Stimulated activated CD4-positive, alpha-beta T cell treated with anti-CD3 and anti-CD28 coated beads, TNF-alpha, amount 100 ng/mL, for 48 hours (primary cell): ENCODE measurements at places on chromosomes 5 and 9.

DNA sequence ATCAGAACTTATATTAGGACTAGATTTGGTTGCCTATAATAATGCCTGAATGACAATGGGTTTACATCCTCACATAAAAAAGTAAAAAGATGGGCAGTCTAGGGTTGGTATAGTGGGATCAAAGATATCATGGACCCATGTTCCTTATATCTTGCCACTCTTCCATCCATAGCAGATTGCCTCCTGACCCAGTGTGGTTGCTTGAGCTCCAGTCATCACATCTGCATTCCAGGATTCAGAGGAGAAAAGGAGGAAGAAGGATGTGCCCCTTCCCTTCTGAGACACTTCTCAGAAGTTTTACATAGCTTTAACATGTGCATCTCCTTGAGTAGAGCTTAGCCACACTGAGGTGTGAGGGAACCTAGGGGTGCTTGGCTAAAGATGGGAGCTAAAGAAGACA lies 22.9 kb downstream of the RALGPS1 start:
- no peak for DNase-seq

DNA sequence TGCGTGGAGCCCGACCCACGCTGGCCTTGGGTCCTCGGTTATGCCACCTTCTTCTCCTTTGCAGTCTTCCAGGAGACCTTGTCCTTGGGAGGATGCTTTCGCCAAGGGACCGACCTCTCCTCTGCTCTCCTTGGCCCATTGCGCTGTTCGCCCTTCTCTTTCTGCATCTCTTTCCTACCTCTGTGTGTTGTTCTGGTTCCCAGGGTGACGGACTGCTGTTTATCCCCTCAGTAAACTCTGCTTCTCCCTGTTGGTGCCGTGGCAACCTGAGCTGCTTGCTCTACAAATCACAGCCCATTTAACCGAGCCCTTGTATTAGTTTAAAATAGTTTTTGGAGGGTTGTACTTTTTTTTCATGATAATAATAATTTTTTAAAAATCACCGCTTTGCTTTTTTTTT lies 97.9 kb downstream of the DAPK1 start:
- no peak for DNase-seq

DNA sequence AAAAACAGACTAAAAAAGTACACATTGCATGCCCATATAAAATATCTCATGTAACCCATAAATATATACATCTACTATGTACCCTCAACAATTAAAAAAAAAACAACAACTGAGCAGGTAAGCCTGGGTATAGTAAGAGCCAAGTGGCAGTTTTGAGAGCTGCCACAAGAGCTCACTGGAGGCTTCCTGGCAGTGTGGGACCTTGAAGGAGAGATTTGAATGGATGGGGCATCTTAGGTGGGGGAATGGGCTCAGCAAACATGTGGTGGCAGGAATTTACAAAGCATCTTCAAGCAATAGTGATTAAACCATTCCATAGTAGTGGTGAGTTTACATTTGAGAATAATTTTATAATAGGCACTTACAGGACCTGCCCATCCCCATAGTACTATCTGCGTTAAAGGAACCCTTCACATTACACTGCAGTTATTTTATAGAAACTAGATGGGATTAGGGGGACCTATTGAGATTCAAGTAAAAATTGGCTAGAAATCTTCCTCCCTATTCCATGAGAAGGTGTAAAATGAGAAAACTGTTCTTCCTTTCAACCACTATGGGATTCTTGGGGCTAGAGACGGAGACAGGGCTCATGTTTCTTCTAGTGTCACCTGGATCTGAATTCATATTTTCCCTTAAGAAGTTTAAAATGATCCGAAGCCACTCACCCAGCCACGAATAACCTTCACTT lies 6.9 kb downstream of the MEGF10 start:
- DNase-seq, result no peak

DNA sequence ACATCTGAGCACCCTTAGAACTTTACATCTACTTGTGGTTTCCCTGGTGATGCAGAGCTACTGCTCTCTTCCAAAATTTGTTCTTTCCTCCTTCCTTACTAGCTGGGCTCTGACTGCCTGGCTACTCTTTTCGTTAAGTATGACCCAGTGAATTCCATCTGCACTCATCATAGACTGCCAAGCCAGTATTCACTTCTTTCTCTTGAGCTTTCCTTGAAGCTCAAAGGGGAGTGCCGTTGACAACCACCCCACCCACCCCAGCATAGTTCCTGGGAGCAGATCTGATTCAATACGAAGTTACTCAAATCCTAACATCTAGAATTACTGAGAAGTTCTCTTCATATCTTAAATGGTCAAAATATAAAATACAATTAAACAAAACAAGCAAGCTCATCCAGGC lies 190.5 kb downstream of the ADAMTS12 start:
- DNase-seq, result no peak

DNA sequence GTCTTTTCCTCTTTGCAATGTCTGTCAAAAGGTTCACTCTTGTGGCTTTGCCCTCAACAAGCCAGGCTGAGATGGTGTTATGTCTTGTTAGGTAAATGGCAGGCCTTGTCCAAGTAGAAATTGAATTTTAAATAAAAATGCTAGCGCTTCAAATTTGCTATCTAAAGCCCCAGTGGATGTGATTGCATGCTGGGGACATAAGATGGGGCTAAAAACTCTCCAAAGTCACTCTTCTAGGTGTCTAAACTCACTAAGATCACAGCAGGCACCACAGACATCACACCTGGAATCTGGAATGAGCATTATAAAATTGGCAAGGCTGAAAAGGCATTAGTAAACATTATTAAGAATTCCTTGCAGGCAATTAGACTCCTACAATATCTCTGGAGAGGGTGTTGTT lies 262.7 kb upstream of the CLINT1 start:
- no peak for DNase-seq

- DNase-seq, result no peak
These were observed 673.1 kb upstream of the KLF4 start for GRCh38 chr9:108162664-108163063.

- no peak for DNase-seq
These were observed 545 bp downstream of the PALM2AKAP2 start for GRCh38 chr9:109780453-109781033.

- no peak for DNase-seq
These were observed 31.8 kb downstream of the TENT4A start for GRCh38 chr5:6744841-6745705.

DNA sequence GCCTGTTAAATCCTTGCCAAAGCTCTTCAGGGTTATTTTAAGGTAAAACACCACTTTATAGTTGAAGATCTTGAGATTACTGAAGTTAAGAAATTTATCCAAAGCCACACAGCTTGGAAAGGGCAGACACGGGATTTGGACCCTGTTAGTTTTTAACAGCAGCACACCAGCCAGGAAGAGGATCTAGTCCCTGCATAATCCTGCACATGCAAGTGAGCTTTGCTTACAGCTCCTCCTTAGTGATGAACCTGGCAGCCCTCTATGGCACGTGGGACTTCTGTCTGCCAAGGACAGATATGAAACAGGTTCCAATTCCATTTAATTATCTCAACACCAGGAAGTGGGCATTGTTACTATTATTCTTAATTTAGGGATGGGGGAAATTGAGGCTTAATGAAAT lies 108.7 kb downstream of the TRIM32 start:
- no peak for DNase-seq

DNA sequence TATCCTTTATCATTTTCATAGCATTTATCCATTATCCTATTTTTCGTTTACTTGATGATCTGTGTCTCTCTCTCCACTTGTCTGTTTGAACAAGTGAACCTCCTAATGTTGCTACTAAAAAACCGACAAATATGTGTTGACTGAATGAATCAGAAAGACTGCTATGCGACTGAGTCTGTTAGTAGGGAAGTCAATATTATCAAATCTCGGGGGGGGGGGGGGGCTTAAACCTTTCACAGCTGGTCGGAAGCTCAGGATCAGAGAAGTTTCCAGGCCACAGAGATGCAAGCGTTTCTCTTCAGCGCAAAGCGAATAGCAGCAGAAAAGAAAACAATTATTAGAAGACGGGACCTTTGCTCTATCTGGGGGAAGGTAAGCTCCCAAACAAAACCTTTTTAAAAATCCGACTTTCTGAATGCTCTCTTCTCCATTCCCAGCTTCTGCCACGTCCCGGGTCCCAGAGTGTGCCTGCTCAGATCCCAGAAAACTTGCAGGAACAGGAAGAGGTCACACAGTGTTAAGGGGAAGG lies 412 bp downstream of the RIOK2 start:
- DNase-seq, result no peak

- DNase-seq, result no peak
These were observed 371.5 kb downstream of the PRELID2 start for GRCh38 chr5:145463634-145464033.

DNA sequence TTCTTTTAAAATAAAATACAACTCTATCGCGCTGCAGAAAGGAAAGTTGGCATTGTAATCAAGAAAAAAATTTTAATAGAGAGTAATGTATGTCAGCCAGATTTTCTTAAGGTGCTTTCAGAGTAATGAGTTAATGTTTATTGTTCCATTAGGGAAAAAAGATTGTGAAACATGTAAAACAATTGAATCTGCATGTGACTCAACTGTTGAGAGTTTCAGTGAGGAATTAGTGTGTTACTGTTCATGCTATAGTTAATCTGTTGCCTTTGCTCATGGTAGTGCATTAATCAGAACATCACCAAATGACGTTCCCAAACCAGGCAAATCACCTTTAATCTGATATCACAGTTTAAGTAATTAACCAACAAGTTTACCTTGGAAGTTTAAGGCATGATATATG lies 600.5 kb downstream of the NR2F1-AS1 start:
- no peak for DNase-seq

DNA sequence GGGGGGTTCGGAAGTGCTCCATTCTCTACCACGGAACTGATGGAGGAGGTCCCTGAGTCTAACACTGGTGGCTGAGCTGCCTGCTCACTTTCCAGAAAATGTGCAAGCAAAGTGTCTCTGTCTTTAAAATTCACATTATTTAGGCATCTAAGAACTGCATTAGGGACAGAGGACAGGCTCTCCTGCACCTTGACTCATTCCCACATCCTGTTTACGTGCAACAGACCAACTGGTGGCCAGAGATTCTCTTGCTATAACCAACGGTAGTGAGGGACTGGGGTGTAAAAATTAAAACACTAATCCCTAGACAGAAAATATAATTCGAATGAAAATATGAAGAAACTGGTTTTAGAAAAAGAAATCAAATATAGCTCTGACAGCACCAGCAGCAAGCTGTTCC lies 320.9 kb downstream of the IRX2 start:
- DNase-seq, result no peak

DNA sequence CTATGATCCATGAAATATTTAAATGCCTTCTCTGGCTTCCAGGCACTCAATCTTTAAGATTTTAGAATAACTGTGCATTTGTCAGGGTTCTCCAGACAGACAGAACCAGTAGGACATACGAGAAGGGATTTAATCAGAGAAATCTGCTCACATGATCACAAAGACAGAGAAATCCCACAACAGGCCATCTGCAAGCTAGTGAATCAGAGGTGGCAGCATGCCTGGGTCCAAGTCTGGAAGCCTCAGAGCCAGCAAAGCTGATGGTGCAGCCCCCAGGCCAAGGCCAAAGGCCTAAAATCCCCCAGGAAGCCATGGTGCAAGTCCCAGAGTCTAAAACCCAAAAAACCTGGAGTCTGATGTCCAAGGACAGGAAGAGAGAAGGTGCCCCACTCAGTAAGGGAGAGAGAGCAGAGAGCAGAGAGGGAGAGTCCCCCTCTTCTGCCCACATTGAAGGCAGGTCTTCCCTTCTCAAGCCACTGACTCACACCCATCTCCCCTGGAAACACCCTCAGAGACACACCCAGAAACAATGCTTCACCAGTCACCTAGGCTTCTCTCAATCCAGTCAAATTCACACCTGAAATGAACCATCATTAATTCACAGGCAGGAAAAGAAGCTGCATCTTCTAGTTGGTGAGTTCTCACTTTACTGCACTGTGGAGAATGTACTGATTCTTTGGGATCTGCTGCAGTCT lies 48.7 kb downstream of the CAMSAP1 start:
- DNase-seq, result no peak

DNA sequence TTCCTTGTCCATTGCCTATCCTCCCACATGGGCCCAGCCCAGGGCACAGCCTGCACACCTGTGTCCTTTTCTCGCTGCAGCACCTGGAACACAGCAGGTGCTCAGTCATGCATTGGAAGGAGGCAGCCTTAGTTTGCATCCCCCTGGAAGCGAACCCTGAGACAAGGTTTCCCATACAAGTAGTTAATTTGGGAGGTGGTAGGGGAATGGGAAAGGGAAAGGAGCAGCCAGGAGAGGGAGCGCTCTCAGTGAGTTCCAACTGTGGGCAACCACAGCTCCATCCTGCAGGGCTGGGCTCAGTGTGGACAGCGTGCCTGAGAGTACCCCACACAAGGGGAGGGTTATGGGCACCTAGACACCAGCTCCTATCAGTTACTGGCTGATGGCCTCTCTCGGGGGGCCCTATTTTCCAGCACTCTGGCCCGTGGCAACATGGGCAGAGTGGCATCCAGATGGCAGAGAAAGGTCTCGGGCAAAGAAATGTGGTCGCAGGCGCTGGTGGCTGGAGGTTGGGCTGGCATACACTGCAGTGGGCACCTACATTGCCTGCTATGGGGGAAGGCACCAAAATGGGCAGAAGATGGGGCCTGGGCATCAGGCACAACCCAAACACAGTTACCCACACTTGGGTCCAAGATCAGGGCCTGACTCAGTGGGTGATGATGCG lies 50.1 kb downstream of the TSPAN17 start:
- no peak for DNase-seq
